Right ventricle myocardium inferior (tissue), 1 donor: ENCODE measurements at places on chromosomes 2 and 18. TPM values are rescaled to one million over a fixed set of nuclear protein-coding genes. Genes with fewer than 3 reads are reported as not detected.
A peak's percentile ranks its signal among the peaks of the same experiment; 100 is the strongest.

GRCh38 chr2:219676586-219676985, 49.2 kb downstream of the SLC4A3 start:
- no peak for DNase-seq

DNA sequence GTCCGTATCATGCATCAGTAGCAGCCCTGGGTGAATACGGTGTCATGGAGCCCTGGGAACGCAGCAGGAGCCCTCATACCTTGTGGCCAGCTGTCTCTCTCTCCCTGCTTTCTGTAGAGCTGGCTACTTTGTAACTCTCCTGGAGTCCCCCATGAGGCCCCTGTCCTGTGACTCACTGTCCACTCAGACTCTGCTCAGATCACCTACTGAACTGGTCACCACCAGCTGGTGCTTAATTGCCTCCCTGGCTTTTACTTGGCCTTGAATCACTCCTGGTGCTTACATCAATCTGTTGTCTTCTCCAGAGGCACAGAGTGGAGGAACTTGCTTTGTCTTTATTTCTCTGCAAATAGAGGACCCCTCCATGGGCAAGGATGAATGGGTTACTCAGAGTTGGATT, 172.7 kb downstream of the HRH4 start:
- DNase-seq, result no peak

- no peak for DNase-seq
These were observed 62.6 kb upstream of the STK17B start for GRCh38 chr2:196233805-196234475.

- DNase-seq, result no peak
These were observed 20.4 kb upstream of the CABLES1 start for GRCh38 chr18:23114911-23115310.

- DNase-seq, result no peak
These were observed 18.6 kb downstream of the THADA start for GRCh38 chr2:43576981-43577892.

DNA sequence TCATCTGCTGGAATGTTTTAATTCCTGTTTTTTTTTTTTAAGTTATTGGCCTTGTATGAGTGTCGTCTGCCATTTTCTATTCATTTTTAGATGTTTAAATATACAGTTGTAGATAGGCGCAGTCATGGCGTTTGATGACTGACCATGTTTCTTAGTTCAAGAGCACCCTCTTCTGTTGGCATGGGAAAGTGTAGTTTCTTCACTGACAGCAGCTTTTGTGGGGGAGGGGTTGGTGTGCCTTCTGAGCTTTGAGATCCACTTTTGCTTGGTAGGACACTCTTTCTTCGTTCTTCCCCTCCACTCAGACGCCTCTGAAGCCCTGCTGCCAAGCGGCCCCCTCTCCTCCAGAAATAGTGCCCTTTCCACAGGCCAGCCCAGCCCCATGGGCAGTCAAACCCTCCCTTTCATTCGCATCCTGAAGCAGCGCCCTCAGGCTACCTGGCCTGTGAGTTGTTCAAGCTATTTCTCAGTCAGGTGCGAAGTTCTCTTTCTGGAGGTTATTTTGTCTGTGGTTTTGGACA, 492.0 kb downstream of the TNS1 start:
- no peak for DNase-seq

DNA sequence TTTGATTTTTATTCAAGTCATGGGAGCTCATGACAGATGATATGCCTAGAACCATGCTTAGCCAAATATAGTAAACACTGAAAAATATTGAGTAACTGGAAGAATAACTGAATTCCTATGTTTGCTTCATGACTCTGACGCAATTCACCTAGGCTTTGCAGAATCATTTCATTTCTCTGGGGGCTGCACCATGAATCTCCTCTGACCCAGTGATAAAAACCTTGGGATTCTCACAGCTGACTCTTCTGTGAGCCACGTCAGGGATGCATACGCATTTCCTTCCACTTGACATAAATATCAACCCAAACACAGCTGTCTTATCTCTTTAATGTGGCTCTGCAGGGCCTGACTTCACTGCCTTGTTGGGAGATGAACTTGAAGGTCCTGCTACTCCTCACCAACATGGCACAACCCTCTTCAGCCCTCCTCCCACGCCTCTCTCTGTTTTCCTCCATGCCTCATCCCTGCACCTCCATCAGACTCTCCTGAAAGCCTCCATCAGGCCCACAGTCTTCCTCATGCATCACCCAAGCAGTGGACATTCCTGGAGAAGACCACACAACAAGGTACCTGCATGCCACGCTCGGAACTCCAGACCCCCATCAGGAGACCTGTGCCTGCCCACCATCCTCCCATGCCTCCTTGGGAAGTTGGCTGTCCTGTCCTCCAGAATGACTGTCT, 29.8 kb downstream of the COL6A3 start:
- DNase-seq, result no peak

- DNase-seq, result no peak
These were observed 72.4 kb upstream of the SLC66A3 start for GRCh38 chr2:11082880-11083279.

DNA sequence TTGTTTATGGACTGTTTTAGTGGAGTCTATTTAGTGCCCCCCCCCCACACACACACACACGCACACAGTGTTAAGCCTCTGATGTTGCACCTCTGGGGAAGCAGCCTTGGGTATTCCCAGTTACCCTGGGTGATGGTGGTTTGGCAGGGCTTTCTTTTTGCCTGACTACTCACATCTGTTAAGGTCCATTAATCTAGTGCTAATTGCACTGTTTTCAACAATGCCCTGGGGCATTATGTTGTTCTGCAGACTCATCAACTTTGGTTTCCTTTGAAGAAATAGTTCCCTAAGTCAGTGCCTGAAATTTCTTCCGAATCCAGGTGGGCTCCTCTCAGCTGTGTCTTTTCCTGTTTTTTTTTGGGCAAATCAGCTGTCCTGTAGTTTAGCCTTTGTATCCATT, 34.7 kb downstream of the SPOPL start:
- no peak for DNase-seq

GRCh38 chr2:223523551-223524001, 78.6 kb downstream of the SCG2 start:
- no peak for DNase-seq

- DNase-seq, result peak; percentile 89
These were observed 53.8 kb upstream of the RBM44 start for GRCh38 chr2:237744613-237745249.

DNA sequence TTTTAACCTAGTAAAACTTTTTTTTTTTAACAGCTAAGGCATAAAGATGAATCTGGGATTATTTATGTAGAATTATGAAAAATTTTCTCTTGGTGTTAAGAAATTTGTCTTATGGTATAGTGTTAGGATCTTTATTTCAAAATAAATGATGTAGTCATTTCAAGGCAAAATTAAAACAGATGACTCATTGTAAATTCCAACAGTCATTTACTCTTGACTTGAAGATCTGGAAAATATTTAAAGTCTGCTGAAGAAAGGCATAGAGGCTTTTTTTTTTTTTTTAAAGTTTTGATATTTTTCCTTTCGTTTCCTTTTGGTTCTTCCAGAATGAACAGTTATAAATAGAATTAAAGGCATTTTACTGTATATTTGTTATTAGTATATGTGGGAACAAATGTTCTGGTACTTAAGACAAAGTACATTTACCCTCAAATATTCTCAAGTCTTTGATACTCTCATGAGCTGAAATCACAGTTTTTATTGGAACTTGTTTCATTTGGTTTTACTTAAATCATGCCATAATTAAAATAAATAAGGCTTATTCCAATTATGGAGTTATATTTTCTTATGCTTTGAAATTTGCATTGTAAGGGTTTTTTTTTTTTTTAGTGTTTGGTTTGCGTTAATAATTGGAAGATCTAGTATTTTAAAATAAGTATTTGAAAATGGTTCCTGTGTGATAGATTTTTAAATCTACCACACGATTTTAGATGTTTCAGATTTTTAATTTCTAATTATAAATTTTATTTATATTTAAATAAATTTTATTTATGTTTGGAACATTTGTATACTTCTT, 29.9 kb downstream of the GLS start:
- no peak for DNase-seq

DNA sequence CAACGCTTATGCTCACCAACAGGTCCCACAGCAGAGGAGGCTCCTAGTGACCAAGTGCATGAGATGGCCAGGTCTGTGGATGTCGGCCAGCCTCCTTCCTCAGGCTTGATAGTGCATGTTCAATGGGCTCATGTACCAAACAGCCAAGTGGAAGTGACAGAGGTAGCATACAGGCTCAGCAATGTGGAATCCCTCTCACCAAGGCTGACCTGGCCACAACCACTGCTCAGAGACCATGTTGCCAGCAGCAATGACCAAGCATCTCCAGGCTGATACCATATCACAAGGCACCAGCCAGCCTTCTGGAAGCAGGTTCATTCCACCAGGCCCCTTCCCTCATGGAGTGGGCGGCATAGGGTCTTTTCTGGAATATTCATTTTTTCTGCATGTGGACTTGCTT, 61.5 kb downstream of the REEP1 start:
- no peak for DNase-seq

DNA sequence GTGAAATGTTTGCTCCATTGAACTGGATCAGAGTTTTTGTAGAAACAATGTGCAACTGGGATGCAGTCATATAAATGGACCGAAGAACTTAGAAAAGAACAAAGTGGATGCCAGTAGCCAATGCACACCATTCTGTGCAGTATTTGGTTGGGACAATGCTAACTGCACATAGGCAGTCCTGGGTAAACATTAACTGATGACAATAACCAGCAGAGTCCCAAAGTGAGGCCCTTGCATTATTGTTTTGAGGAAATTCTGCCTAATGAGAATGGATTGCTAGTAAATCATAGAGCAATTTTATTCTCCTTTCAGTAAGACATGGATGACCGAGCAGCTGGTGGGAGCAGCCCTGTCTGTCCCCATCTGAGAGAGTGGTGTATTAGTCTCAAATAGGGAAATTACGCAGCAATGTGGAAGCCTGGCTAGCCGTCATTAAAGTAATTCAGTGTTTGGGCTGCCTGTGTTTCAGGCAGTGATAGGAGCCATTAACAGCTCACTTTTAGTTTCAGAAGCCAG, 94.9 kb downstream of the KCTD1 start:
- no peak for DNase-seq

DNA sequence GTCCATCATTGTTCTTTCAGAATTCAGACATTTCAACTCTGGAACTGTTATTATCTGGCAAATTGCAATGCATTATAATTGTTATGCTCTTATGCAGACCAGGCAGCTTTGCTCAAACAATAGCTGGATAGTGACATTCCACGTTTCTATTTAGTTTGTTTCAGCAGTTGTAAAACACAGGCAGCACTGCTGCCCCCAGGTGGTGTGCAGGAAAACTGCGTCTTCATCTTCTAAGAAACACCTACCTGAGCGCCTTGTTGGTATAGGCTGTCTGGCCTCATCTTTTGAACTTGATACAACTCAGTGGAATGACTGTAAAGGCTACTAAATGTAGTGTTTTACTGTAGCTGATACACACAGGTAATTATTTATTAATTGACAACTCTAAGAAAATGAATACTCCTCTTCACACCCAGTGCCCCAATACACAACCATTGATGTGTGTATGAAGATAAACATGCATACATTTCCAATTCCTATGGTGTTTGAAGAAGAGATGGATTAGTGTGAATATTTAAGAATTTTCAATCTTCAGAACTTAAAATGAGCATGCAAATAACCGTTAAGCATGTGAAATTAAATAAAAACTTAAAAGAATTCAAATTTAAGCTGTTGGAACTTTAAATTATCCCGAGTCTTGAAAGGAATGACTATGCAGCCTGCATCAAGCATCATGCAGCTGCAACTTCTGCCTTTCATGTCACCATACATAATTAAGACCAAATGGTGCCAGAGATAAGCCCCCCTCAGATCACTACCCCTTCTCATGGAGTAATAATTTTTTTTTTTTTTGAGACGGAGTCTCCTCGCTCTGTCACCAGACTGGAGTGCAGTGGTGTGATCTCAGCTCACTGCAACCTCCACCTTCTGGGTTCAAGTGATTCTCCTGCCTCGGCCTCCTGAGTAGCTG, 85.6 kb downstream of the CD8B2 start:
- no peak for DNase-seq

GRCh38 chr2:33015421-33016142, 68.8 kb downstream of the LTBP1 start:
- no peak for DNase-seq

- DNase-seq, result no peak
These were observed 32.6 kb upstream of the KCMF1 start for GRCh38 chr2:84938194-84938879.

DNA sequence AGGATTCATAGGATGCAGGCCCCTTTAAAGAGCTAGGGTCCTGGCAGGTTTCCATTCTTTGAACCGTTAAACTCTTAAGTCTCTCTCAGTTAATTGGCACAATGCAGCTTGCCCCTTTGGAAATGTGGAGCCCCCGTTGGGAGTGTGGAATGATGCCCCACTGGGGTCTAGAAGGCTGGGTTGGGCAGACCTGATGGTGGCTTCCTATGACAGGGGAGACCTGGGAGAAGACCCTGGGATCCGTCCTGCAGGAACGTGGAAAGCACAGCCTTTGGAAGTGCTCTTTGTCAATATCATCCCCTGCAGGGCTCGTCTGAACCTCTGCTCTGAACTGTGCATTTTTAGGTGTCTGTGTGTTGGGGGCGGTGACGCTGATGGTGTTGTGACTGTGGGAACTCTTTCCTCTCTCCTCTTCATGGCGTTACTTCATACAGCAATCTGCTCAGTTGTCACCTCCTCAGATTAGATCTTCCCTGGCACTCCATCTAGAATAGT, 190.6 kb downstream of the MYCN start:
- no peak for DNase-seq

GRCh38 chr2:52821631-52822030, 946.0 kb upstream of the CHAC2 start:
- no peak for DNase-seq

DNA sequence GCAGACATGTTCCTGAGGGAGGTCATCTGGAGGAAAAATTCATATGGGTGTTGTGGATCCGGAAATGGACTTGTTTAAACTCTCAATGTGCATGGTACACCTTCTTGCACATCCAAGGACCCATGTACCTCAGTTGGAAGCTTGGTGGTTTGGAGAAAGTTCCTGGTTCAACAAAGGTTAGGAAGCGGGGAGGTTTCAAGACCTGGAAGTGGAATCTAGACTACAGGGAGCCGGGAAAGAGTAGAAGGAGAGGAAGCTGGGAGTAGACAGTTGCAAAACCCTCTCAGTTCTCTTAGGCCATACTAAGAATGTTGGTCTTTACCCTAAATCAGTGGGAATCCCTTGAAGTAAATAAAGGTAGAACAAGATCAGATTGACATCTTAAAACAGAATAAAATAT, 209.8 kb upstream of the SPOPL start:
- DNase-seq, result no peak

Gene HTRA2
- 29.2 TPM for total RNA-seq

Gene PARD3B
- total RNA-seq, result 7.8 TPM

Gene CSRNP3
- total RNA-seq, result 5.1 TPM

Gene TMEM182
- 175 TPM for total RNA-seq

Gene RNF125
- 5.6 TPM for total RNA-seq

Gene LINC00305
- not detected for total RNA-seq

Gene ANKRD53
- 0.54 TPM for total RNA-seq

Gene MYL1
- not detected for total RNA-seq

Gene CCDC85A
- 5.3 TPM for total RNA-seq

Gene PAX8
- 0.60 TPM for total RNA-seq

Gene GNLY
- 3.4 TPM for total RNA-seq

Gene HOXD10
- not detected for total RNA-seq
